Dermis blood vessel endothelial cell (primary cell): ENCODE measurements at places on chromosomes 6 and 20.

DNA sequence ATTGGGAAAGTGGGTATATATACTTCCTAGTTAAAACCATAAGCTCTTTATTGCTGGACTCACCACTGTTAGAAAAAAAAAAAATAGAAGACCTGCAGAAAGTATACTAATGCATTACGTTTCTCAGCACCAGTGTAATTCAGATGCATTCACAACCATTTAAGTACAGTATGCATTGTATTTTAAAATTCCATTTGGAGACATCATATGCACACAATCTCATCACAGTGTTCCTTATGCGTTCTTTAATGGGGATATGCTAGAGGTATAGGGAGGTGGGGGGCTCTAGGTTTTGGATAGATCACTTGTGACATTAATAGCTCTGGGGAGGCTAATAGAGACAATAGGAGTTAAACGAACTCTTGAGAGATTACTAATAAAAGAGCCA lies 9.4 kb downstream of the TFAP2A start:
- no peak for DNase-seq

GRCh38 chr20:4025125-4025524 lies 9.8 kb upstream of the RNF24 start:
- no peak for DNase-seq

DNA sequence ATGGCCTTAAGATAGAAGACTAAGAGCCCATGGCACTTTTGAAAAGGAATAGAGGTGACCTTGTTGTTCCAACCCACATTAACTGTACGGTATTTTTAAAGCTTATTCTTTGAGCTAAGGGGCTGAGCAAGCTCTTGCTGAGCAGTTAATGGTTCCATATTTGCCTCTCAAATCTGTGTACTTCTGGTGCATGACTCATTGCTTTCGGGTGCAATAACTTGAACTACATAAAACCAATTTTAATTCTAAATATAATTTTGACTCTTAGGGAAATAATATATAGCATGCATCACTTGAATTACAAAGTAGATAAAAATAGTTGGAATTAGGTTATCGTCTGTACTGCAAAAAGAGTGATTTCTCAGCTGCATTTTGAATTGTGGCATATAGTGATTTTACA lies 348.1 kb upstream of the CITED2 start:
- DNase-seq = no peak

GRCh38 chr6:24940311-24940917 lies 4.7 kb upstream of the RIPOR2 start:
- DNase-seq = no peak

DNA sequence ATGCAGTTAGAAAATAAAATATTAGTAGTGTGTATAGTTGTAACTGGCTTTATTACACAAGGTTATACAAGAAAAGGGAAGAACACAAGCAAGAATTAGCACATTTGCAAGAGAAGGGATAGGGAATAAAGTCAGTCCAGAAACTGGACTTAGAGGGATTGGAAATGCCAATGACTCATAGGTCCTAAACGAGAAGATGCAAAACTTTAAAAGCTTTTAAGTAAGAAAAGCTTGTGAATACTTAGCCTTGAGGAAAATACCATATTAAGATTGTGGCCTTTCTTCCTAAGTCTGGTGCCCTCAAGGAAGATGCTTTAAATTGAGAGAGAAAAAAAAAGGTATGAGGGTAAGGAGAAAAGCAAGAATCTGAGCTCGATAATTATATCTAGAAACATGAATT lies 102.3 kb upstream of the MCHR2 start:
- no peak for DNase-seq

DNA sequence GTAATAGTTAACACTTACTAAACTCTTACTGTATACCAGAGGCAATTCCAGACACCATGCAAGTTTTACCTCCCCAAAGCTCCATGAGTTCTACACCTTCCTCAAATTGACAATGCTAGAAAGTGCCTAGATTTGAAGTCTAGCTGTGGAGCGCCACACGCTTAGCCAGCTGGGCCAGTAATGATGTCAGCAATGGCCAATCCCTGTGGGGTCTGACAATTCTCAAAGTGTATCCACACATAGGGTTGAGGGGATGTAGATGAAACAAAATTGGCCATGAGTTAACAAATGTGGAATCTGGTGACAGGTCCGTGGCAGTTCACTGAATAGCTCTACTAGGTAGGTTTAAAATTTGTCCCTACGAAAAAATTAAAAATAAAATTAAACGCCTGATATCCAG lies 1.3 kb downstream of the ZNF343 start:
- DNase-seq = no peak

DNA sequence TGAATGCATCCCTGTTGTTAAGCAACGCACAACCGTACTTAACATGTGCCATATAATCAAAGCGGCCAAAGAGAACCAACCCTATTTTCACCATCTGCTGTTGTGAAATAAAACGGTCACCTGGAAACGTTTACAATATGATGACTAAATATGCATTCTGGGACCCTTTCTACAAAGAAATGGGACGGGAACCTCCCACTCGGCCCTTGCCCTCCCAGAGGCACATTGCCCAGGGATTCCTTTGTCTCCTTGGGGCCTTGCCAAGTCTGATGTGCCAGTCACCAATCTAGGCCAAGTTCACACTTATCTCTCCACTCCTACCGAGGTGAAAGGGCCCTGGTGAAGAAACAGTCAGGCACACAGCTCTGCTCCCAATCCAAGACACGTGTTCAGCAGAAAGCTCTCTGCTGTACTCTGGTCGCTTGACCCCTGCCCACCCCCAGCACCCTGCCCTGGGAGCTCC lies 427.4 kb upstream of the JARID2 start:
- no peak for DNase-seq

- DNase-seq = no peak
These were observed 15.3 kb downstream of the HCK start for GRCh38 chr20:32067234-32067821.

DNA sequence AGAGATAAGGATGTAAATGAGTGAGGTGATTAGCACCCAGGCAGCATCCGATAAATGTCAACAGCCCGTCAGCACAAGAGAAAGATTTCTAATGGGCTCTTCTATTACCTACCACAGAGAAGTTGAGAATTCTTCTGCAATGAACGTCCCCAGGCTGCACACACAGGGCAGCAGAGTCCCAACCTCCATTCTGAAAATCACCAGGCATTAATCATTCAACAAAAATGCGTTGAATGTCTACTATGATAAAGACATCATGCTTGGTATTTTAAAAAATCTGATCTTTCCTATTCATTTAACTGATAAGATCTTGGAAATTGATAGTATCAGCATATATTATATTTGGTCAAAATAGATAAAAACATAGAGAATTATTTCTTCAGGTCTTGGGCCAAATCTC lies 59.5 kb upstream of the VGLL2 start:
- no peak for DNase-seq

DNA sequence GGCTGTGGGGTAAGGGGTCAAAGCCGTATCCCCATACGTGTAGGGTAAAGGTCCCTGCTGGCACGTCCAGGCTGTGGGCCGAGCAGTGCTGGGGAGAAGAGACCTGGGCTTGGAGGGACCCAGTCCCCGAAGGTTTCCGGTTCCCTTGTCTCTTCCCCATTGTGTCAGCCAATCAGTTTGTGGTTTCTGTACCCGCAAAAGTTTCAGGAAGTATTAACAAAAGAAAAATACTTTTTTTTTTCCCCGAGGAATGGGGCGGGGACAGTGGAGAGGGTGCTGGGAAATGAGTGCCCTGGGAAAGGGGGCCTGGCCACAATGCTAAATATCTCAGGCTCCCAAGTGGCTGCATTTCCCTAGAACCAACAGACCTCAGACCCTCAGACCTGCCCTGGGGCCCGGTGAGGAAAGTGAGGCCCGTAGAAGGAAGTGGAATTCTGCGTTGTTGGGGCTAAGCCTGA lies 15.2 kb upstream of the AMD1 start:
- DNase-seq = no peak
